ENCODE measurements at places on chromosomes 5 and 9.

DNA sequence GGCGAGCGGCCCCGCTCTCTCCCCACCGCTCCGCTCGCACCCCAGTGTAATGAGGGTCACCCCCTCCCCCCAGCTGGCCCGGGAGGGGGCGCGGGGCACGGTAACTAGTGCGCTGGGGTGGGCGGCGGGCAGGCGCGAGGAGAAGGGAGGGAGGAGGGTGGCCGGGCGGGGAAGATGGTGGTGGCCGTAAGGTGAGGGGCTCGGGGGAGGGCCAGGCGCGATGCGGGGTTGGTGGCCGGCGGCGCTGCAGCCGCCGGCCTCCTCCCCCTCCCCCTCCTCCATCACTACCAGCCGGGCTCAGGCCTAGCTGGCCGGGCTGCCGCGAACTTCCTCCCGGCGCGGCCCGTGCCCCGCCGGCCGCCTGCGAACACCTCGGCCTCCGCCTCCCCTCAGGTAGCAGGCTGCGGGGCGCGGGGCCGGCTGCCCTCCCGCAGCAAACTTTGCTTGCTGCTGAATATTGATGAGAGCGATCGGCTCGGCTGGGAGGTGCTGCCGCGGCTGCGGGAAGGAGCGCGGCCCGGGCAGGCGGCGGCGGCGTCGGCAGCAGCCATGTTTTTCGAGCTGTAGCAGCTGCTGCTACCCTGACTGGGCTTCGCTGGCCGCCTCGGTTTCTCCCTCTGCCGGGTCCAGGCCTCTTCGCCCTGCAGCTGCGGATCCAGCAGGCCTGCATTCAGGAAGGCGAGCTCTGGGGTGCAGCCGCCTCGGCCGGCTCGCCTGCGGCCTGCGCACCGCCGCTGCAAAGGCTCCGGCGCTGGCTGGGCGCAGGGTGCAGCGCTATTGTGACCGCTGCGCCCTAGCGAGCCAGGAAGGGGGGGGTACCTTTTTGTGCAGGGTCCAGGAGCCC, 502 bp downstream of the NSD1 start:
- DNase-seq: no peak

GRCh38 chr5:111557111-111557510, 44.8 kb upstream of the STARD4 start:
- no peak for DNase-seq

DNA sequence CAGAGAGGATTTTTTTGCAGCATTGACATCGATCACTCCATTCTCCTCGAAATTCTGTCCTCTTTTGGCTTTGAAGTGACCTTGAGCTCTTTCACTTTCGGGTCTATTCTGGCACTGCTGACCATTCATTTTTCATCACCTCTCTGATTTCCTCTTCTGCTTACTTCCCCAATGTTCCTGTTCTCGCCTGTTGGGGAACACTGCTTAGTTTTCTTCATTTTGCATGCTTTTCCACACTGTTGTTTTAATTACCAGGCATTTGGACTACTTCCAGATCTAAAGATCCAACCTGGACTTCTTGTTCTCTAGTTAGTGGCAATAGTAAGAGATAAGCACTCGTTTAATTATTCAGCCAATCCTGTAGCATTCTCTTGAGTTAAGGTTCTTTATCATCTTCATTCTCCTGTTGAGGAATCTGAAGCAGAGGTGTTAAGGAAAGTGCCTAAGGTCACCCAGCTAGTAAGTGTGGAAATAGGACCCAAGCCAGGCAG, 53.4 kb downstream of the MAN2A1 start:
- no peak for DNase-seq

GRCh38 chr9:107314763-107315162, 31.7 kb downstream of the RAD23B start:
- DNase-seq: no peak

GRCh38 chr9:68462105-68462775, 78.4 kb downstream of the TMEM252 start:
- no peak for DNase-seq

GRCh38 chr5:140044041-140044440, 942 bp upstream of the NRG2 start:
- no peak for DNase-seq

GRCh38 chr9:111857555-111858211, 38.9 kb upstream of the UGCG start:
- no peak for DNase-seq

GRCh38 chr9:123250504-123250903, 17.9 kb downstream of the STRBP start:
- no peak for DNase-seq

GRCh38 chr5:118439831-118440230, 548.5 kb downstream of the DTWD2 start:
- no peak for DNase-seq

DNA sequence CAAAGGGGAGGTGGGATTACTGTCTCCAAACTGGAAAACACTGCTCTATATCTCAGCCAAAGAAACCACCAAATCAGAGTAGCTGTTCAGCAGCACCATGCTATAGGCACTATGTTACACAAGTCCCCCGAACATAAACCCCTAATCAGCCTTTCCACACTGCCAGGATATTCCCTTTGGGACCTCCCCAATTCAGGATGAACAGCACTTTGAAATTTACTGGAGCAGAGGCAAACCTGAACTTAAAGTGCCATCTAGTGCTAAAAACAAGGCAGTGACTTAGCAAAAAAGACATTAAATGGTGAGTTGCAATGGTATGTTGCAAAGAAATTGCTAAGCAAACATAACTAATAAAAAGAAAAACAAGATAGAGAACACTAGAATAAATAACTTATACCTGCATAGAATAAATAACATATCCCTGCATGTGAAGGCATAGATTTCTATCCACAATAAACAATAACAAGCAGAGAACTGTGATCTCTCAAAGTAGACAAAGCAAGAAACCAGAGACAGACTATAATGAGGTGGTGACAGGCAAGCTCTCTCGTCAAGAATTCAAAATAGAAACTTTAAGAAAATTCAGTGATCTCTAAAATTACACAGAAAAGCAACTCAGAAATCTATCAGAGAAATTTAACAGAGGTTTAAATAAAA, 584.4 kb upstream of the ACO1 start:
- DNase-seq: peak; percentile 52

DNA sequence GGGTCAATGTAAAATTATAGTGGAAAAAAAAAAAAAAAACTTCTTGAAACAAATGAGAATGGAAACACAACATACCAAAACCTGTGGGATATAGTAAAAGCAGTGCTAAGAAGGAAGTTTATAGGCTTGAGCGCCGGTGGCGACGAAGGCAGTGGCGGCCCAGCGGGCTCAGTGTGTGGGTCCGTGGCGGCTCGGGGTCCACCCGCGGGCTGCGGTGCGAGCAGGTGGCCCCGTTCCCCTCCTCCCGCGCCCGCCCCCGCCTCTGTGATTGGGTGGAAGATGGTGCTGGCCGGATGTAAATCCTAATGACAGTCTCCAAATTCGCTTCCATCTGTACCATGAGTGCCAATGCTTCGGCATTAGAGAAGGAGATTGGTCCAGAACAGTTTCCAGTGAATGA, 57.5 kb upstream of the TLX3 start:
- no peak for DNase-seq

DNA sequence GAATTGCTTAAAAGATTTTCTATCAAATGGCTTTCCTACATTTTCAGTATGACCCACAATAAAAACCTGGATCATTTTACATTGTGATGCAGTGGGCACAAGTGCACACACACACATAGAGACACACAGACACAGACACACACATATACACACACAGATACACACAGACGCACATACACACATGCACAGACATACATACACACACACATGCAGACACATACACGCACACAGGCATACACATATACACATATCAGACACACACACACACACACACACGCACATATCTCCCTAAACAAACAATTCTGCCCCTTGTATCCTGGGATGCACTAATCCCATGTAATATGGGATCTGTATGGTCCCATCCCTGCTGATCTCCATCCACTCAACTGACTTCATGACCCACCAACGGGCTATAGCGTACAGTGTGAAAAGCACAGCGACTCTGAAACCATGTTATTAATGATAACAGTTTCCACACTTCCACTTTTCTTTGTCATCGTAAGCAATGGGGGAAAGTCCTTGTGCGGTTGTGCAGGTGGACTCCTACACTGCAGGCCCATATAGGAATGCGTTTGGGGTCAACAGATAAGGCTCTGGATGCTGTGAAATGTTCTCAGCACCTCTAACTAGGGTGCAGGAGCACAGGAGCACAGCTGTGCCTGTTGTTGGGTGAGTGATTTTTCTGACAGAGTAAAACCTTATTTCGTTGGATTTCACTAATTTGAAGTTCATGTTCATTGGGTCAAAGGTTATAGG, 52.7 kb downstream of the DAP start:
- DNase-seq: no peak

DNA sequence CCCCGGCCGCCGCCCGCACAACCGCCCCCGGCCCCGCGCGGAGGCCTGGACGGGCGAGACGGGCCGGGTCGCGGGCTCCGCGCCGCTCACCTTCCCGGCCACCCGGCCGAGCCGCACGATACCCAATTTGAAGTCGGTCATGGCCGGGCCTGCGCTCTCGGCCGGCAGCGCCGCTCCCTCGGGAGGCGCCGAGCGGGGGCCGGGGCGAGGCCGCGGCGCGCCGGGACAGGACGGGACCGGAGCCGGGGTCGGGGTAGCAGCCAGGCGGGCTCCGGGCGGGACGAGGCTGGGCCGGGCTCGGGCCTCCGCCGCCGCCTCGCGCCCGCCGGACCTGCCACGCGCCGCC, 216 bp downstream of the ZMYND19 start:
- no peak for DNase-seq

DNA sequence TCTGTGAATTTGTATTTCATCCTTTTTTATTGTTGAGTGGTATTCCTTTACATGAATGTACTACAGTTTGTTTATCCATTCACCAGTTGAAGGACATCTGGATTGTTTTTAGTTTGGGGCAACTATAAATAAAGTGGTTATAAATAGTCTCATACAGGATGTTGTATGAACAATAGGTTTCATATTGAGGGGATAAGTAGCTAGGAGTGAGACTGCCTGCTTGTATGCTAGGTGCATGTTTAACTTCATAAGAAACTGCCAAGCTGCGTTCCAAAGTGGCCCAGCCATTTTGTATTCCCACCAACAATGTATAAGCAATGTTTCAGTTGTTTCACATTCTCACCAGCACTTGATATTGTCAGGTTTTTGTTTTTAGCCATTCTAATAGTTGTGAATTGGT, 21.5 kb downstream of the OTULINL start:
- no peak for DNase-seq

GRCh38 chr5:57650360-57651069, 167.9 kb upstream of the ACTBL2 start:
- no peak for DNase-seq

- no peak for DNase-seq
These were observed 36.0 kb downstream of the B4GALT1 start for GRCh38 chr9:33130961-33131789.

- no peak for DNase-seq
These were observed 906.3 kb upstream of the DMAC1 start for GRCh38 chr9:8705861-8706260.

DNA sequence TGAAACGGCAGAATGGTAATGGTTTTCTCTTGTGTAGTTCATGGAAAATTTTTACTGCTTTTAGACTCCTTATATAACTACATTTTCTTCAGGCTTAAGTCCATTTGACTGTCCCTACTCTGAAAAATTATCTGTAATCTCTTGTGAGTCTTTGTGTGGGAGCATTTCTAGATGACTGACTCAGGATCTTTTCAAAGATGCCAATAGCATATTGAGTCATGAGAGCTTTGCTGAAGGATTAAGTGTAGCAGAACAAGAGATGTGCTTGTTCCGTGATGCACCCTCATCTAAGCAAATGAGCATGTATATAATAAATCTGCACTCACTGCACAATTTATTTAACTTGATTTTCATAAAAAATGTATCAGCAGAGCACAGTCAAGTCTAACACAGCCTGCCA, 298.7 kb upstream of the CDH6 start:
- DNase-seq: no peak

- no peak for DNase-seq
These were observed 399 bp downstream of the NUP155 start for GRCh38 chr5:37370550-37370863.

DNA sequence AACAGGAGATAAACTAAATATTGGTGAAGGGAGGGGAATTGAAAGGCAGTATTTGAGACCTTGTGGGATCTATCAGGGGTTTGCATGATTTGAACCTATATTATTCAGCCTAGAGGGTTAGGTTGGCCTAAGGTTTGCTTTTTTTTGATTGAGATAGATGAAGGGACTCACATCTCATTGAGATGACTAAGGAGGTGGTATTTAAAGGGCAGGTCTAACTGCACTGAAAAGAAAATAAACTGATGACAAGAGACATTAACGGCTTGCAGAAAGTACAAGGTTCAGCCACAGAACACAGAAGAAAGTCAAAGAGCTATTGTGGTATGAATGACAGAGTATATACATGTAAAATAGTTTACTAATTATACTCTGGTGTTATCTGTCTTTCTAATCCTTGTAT, 412.7 kb downstream of the CDH10 start:
- DNase-seq: no peak

DNA sequence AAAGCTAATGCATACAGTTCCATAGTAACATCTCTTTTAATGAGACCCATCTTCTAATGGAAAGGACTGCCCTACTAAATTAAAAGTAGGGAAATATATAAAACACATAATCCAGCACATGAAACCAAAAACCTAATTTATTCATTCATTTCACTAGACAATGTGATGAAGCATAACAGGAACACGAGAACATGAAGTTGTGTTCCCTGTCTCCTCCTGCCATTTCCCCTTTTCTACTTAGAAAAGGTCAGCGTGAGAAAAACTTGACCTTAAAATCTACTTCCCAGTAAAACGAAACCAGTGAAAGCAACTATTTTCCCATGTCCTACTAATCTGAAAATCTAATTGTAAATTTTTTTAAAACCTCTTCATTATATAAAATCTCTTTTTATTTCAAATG, 847.5 kb downstream of the TLE1 start:
- DNase-seq: no peak

GRCh38 chr9:132249123-132249522, 87.3 kb downstream of the NTNG2 start:
- peak; percentile 83 for DNase-seq

- DNase-seq: no peak
These were observed 7.2 kb downstream of the ENTPD8 start for GRCh38 chr9:137433916-137434431.

GRCh38 chr5:149273950-149274349, 2.3 kb downstream of the AFAP1L1 start:
- DNase-seq: no peak

- no peak for DNase-seq
These were observed 16.6 kb downstream of the ARRDC3 start for GRCh38 chr5:91366551-91366950.

GRCh38 chr5:137600721-137601360, 101.7 kb upstream of the SPOCK1 start:
- DNase-seq: no peak

- no peak for DNase-seq
These were observed 9.9 kb downstream of the SLC25A25 start for GRCh38 chr9:128077847-128078503.

Measured in NCI-H1092 (cell line).